Right cardiac atrium (tissue), 5 donors: ENCODE measurements at places on chromosomes 6 and 20.

- DNase-seq = no peak
Observed at GRCh38 chr6:127824061-127824460, 76.8 kb downstream of the THEMIS start.

- DNase-seq = peak; percentile 96
Observed at GRCh38 chr6:129709769-129710449, at the start of gene ARHGAP18. Gene ARHGAP18 (minus strand): TSS chr6:129710177. CDS start chr6:129710136, 41 bp downstream.

- DNase-seq = no peak
Observed at GRCh38 chr6:39209911-39210310, 19.4 kb downstream of the KCNK5 start.

GRCh38 chr20:17727351-17727750 lies 27.6 kb downstream of the BANF2 start:
- DNase-seq = no peak
